ENCODE measurements at places on chromosomes 11 and 22.

GRCh38 chr11:8826901-8827560 is 84.0 kb upstream of the AKIP1 start:
- DNase-seq, result no peak

- DNase-seq, result no peak
Observed at GRCh38 chr22:37631448-37632173, 7.9 kb upstream of the SH3BP1 start.

- no peak for DNase-seq
Observed at GRCh38 chr11:62805961-62806441, 761 bp upstream of the NXF1 start.

- no peak for DNase-seq
Observed at GRCh38 chr22:50556703-50557102, 6.0 kb downstream of the SYCE3 start.

DNA sequence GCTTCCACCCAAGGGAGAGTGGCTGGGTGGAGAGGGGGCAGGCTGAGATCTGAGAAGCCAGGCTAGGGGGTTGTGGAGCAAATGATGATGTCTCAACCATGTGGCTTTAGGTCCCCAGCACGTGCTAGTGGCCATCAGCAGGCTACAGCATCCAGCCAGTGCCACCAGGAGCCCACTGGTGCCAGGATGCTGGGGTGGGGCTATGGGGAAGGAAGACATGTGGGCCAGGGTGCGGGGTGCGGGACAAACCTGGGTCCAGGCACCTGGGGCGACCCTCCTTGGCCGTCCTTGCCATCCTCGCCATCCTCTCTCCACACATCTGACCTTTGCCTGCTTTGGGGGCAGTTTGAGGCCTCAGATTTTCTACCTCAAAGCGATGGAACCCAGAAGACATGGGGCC is 104.3 kb downstream of the KCNQ1 start:
- DNase-seq, result no peak
